ENCODE measurements at places on chromosomes 1 and 21.

GRCh38 chr1:201311356-201312011 is 28.2 kb downstream of the PKP1 start:
- DNase-seq, result no peak

DNA sequence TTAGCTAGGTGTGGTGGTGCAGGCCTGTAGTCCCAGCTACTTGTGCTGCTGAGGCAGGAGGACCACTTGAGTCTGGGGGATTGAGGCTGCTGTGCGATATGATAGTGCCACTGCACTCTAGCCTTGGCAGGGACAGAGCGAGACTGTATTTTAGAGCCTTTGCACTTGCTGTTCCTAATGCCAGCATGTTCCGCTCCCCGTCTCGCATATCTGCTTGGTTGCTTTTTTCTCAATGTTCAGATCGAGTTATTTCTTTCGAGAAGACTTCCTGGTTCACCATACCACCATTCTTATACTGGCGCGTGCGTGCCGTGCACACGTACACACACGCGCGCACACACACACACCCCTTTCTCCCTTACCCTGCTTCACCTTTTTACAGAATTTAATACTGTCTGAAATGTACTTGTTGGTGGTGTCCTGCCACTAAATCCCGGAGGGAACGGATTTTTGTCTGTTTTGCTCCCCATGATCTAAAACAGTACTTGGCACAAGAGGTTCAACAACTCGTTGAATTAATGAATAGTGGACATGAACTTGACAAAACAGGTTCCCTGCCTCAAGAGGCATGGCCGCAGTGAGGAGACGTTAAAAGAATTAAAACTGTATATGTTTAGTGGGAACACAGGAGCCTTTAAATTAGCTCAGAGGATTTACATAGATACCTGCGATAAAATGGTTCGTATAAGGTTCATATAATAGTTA is 1.1 kb upstream of the RPRD2 start:
- no peak for DNase-seq

- no peak for DNase-seq
Observed at GRCh38 chr1:98429965-98430443, 231.5 kb upstream of the SNX7 start.

DNA sequence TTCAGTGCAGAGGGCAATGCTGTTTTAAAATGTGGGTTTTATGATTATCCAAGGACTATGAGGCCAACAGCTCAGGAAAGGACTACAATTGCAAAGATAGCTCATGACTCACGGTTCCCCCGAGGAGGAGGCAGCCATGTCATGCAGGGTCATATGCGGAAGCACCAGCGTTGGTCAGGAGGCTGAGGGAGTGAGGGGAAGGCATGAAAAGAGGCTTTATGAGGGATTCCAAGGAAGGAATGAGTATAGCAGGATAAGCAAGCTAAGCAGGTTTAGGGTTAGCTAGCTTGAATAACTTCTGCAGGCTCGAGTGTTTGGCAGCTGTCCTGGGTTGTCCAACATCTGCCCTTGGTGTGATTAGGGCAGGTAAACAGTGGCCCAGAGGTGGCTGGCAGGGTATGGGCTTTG is 495.1 kb downstream of the SETD4 start:
- DNase-seq, result peak; percentile 67

GRCh38 chr1:247297263-247298123 is 34.2 kb downstream of the ZNF496 start:
- no peak for DNase-seq

- no peak for DNase-seq
Observed at GRCh38 chr1:151133018-151133806, 13.2 kb downstream of the SEMA6C start.

- DNase-seq, result no peak
Observed at GRCh38 chr21:39269620-39270019, 43.8 kb downstream of the BRWD1 start.

DNA sequence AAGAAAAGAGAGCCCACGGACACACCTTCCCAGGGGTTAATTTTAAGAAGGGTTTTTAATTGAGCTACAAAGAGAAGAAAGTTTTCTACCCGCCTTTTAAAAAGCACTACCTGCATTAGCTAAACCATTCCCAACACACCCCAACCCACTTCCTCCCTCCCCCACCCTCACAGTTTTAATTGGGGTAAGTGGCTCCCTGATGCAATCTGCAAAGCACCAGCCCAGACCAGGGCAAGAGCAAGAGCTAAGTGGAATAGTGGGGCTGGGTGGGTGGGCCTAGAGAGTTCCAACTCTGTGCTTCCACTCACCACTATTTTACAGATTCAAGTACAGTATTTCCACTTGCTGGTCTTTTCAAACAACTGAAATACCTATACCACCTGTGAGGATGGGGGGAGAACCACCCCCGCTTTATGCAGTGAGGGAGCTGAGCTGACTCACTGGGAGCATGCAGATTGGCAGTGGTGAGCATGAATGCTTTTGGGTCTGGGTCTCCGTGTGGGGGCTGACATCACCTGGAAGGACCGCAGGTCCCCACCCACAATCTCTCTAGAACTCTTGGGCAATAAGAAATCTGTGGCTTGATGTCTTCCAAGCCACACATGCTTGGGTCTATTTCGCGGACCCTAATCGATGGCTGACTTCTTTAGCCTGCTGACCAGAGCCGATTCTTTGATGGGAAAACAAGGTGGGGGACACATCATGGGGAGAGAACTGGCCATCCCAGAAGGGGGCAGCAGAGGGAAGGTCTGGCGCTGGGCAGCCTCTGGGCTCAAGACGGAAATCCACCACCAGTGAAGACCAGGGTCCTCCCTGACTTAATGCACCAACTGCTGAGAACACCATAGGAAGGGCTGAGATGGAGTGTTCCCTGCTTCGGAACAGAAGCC is 95.5 kb downstream of the SSBP3 start:
- no peak for DNase-seq

- DNase-seq, result peak; percentile 33
Observed at GRCh38 chr1:91684481-91685196, 184.0 kb downstream of the CDC7 start.

DNA sequence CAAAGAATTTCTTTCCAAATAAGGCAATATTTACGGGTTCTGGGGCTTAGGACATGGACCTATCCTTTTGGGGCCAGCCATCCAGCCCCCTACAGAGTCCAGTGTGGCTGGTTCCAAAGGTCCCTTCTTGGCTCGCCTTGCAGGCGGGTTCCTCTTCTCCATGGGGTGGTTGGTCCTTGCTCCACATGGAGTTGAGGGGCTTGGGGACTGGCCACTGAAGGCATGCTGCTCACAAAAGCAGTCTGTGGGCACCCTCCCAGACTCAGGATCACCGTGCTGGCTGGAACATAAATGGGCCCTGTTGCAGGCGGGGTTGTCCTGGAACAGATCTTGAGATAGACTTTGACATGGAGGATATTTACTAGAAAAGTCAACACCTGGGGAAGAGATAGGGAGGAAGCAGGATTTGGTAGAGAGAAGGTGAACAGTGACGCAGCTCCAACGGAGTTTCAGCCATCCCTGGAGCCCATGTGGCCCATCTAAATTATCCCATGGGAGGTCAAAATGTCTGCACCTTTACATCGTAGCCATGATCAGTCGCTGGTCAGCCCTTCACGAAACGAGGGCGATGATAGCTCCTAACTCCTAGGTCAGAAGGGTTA is 39.1 kb upstream of the LRP8 start:
- no peak for DNase-seq

GRCh38 chr1:24004132-24004531 is 24.0 kb upstream of the SRSF10 start:
- no peak for DNase-seq

GRCh38 chr1:183346276-183346732 is 71.9 kb downstream of the NMNAT2 start:
- DNase-seq, result no peak

GRCh38 chr1:107952989-107953388 is 12.0 kb downstream of the VAV3 start:
- DNase-seq, result no peak

DNA sequence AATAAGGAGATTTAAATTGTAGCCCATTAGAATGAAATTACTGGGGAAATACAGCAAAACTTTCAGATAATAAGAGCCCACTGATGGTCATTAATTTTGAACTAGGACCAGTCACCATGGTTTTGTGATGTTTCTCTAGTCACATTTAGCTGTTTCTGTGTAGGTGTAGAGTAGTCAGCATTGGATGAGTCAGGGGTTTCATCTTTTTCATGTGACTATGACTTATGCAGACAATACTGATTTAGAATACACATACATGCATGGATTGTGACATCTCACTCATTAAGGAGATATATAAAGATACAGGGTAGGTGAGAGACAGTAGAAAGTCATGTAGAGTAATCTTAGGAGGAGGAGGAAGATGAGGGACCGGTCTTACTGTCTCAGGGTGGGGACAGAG is 1192.7 kb downstream of the KCNT2 start:
- no peak for DNase-seq

DNA sequence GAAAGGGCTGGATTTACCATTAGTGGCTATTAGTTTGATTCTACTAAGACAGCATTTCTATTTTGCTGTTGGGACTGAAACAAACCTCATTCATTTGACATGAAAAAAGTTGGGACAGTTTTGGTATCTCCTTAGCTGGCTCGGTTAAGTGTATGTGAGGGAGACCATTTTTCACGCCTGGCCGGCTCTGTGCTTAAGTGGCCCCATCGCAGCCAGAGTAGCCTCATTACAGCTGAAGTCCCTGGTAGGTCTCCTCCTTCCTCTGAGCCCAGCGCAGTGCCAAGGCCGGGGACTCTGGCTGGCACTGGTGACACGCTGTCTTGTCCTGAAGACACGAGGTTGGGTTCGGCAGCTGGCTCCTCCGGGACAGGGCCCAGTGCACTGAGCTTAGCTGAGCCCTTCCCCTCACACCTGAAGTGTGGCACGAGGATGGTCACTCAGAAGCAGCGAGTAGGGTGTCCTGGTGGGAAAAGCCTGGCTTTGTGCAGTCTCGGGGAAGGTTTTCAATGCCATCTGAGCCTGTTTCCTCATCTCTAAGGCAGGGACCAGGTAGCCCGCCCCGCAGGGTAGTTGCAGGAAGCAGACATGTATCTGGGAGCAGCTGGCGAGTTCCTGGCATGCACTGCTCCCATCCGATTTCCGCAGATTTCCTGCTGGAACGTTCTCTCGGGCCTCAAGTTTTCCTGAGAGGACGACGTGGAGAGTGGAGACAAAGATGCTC is 196.5 kb downstream of the DYRK1A start:
- DNase-seq, result no peak

- peak; percentile 54 for DNase-seq
Observed at GRCh38 chr1:241918879-241919278, 38.7 kb upstream of the BECN2 start.

GRCh38 chr1:227748496-227749182 is 13.4 kb downstream of the SNAP47 start:
- DNase-seq, result no peak

- DNase-seq, result no peak
Observed at GRCh38 chr1:244383278-244383884, 68.3 kb downstream of the ADSS2 start.

GRCh38 chr1:186234976-186235686 is 139.9 kb downstream of the TPR start:
- DNase-seq, result peak; percentile 7

GRCh38 chr1:3651930-3652547 is at the start of gene TP73:
Gene TP73 (plus strand): TSS chr1:3652516. CDS start chr1:3682366, 29,850 bp downstream.
- DNase-seq, result no peak

GRCh38 chr1:37434292-37435225 is 39.8 kb upstream of the ZC3H12A start:
- peak; percentile 26 for DNase-seq

DNA sequence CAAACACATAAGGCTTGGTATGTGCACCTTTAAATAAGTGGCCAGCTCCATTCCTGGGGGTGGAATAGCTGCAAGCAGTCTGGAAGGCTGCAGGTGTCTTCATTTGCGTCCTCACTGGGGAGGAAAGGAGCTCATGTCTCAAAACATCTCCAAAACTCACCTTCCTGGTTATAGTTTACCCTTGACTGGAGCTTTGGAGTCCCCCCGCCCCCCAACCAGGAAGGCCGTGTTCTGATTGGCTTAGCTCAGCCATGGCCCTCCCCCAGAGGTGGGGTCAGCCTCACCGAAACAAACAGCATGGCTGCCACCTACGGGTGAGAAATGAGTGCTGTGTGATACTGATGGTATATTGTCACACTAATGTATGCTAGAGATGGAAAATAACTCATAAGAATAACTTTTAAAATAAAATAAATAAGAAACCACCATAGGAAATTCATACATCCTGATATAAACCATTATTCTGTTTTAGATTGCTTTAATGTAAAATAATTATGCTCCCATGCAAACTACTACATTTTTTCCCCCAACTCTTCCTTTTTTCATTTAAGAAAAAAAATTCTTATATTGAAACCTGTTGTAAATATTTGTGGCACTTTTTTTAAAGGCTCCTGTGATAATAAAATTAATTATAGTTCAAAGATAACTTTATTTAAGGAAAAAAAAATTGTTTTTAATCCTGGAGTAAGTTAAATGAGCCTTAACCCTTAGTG is 90.8 kb downstream of the ZP4 start:
- DNase-seq, result no peak

DNA sequence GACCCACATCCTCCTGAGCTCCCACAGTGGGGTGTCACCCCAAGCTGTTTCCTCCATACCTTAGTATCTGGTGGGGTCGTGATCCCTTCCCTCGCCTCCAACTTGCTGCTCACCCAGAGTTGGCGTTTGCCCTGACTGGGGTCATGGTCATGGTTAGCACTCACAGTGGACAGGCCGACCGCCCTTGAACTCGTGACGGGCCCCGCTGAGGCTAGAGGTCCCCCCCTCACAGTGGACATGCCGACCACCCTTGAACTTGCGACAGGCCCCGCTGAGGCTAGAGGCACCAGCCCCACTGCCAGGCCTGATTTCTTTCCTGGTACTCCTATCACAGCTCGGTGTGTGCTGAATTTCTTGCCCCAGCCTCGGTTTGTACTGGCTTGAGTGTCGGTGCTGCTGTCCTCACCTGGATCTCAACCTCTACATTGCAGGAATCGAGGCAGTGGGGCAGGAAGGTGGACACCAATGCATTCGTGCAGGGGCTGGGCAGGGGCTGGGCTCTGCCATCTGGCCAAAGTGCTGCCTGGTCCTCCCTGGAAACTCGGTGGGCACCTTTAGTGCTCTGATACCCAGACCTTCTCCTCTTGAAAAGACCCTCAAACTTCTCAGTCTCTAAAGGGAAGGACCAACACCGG is 37.5 kb upstream of the AJAP1 start:
- no peak for DNase-seq

GRCh38 chr21:28547766-28548165 is 444.9 kb downstream of the LTN1 start:
- no peak for DNase-seq

- peak; percentile 75 for DNase-seq
Observed at GRCh38 chr1:7667625-7668218, 103.4 kb upstream of the VAMP3 start.

GRCh38 chr1:230139315-230139714 is 72.3 kb downstream of the GALNT2 start:
- DNase-seq, result no peak

- DNase-seq, result no peak
Observed at GRCh38 chr1:243394066-243394465, 138.2 kb downstream of the SDCCAG8 start.

DNA sequence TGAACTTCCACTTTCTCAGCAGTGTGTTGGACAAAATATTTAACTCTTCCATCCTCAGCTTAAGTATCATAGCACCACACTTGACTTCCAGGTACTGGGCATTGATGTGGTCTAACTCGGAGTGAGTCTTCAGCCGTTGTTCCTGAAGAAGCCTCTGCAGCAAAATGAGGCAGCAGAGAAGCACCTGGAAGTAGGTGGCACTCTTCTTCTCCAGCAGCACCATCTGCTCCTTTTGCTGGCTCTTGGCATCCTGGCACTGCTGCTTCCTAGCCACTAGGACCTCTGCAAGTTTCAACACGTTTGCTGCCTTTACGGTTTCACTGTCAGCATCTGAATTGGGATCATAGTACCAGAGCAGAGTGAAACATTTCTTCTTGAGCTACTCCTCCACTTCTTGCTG is 162.5 kb upstream of the GORAB start:
- no peak for DNase-seq

GRCh38 chr1:159188375-159188788 is 16.3 kb upstream of the ACKR1 start:
- DNase-seq, result no peak
